ENCODE measurements at places on chromosomes 4 and X. TPM values are rescaled to one million over a fixed set of nuclear protein-coding genes. Genes with fewer than 3 reads are reported as not detected.

Gene TSPAN7
- not detected for total RNA-seq

Gene ZNF157
- total RNA-seq, result not detected

Gene NEIL3
- total RNA-seq, result 1.3 TPM

Gene ADGRG4
- total RNA-seq, result not detected

Gene SPANXB1
- total RNA-seq, result not detected

Gene GPR34
- not detected for total RNA-seq

Gene CD40LG
- not detected for total RNA-seq

Gene KLB
- not detected for total RNA-seq

Gene OTC
- total RNA-seq, result not detected

Gene KLKB1
- not detected for total RNA-seq

Gene GABRG1
- not detected for total RNA-seq

Gene MAGEC2
- total RNA-seq, result 0.14 TPM

Gene SSX1
- total RNA-seq, result 0.18 TPM

Gene KCNIP4
- total RNA-seq, result not detected

Gene FAM241A
- 0.85 TPM for total RNA-seq

Gene DNAAF6
- total RNA-seq, result not detected

Gene BEX3
- total RNA-seq, result 462 TPM

Gene CXCL11
- total RNA-seq, result 0.14 TPM

Gene ZNF827
- total RNA-seq, result 3.6 TPM

Gene FRMD7
- total RNA-seq, result 0.09 TPM

Gene ATP1B4
- not detected for total RNA-seq

Gene PAGE3
- total RNA-seq, result not detected

Gene IL3RA
- total RNA-seq, result 0.09 TPM

Gene STEEP1
- 40.2 TPM for total RNA-seq

Gene NAT8L
- 0.09 TPM for total RNA-seq

Gene ACE2
- total RNA-seq, result under 0.01 TPM

Gene MAPK10
- 14.4 TPM for total RNA-seq

Gene BANK1
- total RNA-seq, result 0.57 TPM

Gene SLIT2
- total RNA-seq, result 26.4 TPM
